ENCODE measurements at places on chromosomes 4 and X.

GRCh38 chrX:118727686-118728339, 407 bp downstream of the IL13RA1 start:
- DNase-seq, result no peak

DNA sequence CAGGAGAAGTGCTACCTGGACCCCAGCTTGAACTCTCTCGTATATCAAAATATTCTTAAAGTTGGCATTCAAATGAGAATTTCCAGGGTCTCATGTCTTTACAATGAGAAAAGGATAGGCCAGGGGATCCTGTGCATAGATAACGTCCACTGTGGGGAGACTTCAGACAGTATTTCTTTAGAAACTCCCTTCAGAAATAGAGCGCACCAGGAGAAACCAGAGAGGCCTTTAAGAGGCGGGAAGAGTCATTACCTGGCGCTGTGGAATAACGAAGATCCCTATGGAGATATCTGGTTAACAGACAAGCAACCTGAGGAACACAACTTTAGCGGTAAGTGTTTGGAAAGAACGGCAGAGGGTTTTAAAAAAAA, 600 bp downstream of the RADX start:
- no peak for DNase-seq

- no peak for DNase-seq
These were observed at the start of gene UNC5C for GRCh38 chr4:95548738-95549245. TSS of gene UNC5C (minus strand) at chr4:95548973.

DNA sequence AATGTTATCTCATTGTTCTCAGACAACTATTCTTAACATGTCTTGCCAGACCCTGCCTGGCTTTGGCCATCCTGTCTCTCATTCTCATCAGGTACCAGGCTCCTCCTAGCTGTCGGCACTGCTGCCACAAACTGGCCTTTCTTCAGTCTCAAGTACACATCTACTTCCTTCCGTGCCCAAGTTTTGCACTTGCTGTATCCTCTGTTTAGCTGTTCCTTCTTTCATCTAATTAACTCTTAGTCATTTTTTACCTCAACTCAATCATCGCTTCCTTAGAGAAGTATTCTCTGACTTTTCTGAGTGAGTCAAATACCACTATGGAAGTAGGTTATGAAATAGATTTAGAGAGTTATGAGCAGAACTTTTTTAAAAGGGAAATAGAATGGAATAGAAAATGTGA, 19.7 kb downstream of the CXCL3 start:
- DNase-seq, result no peak

GRCh38 chr4:46387956-46388355, 2.0 kb downstream of the GABRA2 start:
- no peak for DNase-seq

- no peak for DNase-seq
These were observed 171.1 kb downstream of the ZNF330 start for GRCh38 chr4:141391771-141392170.

DNA sequence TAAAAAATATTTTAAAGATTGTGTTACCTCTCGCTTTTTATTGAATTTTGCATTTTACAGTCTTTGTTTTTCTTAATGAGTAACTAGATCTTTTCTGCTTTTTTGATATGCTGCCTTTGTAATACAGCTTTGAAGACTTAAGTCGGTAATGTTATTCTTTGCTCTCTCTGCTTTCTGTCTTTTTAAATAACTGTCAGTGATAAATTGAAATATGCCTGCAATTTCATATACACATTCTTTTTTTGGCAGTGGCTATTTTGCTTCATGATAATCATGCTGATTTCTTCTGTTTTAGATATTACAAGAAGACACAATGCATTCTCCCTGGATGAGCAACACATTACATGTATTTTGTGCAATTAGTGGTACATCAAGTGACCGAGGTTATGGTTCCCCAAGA, 42.0 kb upstream of the IL13RA1 start:
- no peak for DNase-seq

GRCh38 chr4:166538491-166539005, 665.5 kb downstream of the TLL1 start:
- no peak for DNase-seq

DNA sequence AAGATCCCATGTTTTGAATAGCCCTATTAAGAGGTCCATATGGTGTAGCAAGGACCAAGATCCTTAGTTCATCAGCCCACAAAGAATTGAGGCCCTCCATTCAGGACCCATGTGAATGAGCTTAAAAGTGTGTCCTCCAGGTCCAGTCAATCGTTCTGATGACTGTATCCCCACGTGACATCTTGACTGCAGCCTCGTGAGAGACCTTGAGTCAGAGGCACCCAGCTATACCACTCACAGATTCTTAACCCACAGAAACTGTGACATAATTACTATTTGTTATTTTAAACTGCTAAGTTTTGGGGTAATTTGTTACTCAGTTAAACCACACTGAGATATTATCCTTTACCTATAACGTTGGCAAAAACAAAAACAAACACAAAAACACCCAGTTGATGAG, 62.4 kb downstream of the ZNF182 start:
- DNase-seq, result no peak

DNA sequence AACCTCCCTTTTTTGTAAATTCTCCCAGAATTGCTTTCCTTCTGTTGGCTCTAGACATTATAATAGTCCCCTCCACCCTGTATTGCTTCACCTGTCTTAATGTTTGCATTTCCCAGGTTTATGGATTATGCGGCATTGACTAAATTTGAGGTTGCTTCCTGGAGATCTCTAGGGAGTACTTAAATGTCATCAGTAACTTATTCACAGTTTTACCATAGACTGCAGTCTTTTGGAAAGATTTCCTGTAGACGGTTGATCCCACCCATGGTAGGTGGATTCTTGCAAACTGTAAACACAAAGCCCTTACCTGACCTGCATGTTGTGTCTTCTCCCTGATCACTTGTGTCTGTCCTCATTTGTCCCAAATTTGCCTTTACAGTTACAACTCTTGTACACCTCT, 6.2 kb upstream of the NOX1 start:
- no peak for DNase-seq

All from head of caudate nucleus (tissue), 42 donors.